ENCODE measurements at places on chromosomes 12 and 14.

- DNase-seq: no peak
Measured at GRCh38 chr12:104055686-104056388, 5.8 kb upstream of the GLT8D2 start.

DNA sequence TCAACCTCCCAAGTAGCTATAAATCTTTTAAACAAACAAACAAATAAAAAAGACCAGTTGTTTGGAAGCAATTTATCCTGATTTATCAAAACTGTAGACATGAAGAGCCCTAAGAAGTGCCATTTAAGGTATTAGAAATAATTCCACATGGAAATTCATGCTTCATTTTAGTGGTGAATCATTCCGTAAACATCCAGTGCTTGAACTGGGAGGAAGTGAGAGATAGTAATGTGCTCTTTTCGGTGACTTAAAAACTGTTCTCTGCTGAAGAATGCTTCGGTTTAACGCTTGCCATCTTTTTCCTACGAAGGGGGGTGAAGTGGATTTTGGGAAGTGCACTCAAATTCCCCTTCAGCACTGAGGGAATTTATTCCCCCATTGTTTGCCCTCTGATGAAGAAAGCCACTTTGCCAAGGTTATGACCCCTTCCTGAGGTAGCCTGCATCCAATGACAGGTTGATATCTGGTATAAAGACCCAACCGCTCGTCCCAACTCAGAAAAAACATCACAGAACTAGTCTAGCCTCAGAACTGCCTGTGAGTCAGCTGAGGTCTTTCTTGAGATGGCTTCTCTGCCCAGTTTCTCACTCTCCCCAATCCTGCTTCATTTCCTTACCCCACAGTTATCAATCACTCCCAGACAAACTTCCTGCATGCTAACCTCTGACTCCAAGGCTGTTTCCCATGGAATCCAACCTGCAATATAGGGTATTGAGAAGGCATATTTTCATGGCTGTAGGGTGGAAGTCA, 244.1 kb downstream of the AEBP2 start:
- DNase-seq: peak; percentile 60

GRCh38 chr12:19801941-19802340, 362.6 kb downstream of the AEBP2 start:
- no peak for DNase-seq

GRCh38 chr12:87931812-87932211, 97.4 kb downstream of the C12orf50 start:
- peak; percentile 11 for DNase-seq

GRCh38 chr14:83289390-83289789, 1755.7 kb upstream of the SEL1L start:
- DNase-seq: no peak

GRCh38 chr14:42671636-42672035, 1065.0 kb downstream of the LRFN5 start:
- DNase-seq: peak; percentile 65

DNA sequence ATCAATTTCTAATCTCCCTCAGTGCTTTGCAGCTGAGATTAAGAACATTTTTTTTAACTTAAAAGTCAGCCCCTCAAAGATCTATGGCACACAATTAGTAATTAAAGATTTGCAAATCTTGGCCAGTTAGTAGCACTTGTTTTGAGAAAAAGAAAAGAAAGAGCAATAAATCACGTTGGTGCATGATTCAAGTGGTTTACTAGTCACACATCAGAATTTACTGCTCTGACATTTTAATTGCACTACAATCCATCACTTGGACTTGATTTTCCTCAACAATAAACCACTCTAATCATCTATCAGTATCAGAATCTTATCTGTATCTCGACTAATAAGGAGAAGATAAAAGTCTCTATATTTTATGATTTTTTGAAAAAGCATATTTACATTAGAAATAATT, 154.3 kb downstream of the HELB start:
- DNase-seq: no peak

DNA sequence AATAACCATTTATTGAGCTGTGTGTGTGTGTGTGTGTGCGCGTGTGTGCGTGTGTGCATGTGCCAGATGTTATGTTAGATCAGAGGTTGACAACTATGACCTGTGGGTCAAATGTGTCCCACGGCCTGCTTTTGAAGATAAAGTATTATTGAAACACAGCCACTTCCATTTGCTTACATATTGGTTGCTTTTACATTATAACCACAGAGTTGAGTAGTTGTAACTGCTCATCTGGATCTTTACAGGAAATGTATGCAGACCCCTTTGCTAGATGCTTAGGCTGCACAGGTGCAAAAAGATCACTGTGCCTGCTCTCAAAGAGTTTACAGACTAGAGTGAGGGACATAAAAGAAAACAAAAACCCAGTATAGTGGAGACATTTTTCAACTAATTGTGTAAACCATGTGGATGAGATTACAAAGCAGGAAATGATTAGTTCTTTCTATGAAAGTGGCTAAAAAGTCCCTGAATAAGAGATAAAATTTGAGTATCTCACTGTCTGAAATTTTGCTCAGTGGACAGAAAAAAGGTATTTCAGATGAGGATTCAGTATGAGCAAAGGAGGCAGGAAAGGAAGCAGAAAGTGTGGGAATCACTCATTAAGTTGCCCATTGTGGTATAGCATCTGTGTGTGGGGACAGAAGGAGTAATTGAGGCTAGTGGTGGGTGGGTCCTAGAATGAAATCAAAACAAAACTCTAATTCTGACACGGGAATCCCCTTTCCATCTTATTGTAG, 188.4 kb downstream of the PAH start:
- no peak for DNase-seq

GRCh38 chr14:36271939-36272907, 48.2 kb downstream of the MBIP start:
- DNase-seq: no peak

- no peak for DNase-seq
Measured at GRCh38 chr12:2064071-2064507, 11.3 kb downstream of the CACNA1C start.

DNA sequence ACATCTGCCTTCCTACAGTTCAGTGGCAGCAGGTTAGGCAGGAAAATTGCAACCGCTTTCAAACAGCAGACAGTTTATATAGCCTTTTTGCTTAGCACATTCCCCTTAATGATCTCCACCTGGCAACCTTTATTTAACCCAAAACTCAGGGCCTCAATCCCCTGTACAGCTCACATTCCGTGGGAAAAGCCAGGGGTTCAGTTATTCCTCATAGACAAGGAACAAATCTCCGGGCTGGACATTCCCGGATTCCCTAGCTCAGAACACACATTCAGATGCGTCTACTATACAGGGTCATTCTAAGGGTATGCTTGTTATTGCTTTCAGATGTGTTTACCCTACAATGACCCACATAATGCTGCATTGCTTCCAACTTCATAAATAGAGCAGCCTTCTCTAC, 73.8 kb upstream of the DCN start:
- DNase-seq: no peak

- no peak for DNase-seq
Measured at GRCh38 chr12:1131811-1132224, 140.8 kb downstream of the ERC1 start.

DNA sequence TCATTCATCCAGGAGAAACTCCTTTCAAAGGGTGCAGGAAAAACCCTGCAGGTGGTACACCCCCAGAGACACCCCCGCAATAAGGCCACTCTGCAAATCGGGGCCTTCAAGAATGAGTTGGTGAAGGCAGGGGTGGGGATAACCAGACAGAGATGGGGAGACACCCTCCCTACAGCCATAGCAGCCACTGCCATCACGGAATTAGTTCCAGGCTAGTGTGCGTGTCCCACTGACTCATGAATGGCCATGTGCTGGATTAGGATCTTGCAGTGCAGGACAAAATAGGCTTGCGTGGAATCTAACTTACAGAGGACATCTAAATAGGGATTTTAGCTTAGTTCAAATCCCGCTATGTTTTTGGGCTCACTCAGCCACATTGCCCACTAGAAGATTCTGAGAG, 37.8 kb downstream of the SPRING1 start:
- DNase-seq: no peak

DNA sequence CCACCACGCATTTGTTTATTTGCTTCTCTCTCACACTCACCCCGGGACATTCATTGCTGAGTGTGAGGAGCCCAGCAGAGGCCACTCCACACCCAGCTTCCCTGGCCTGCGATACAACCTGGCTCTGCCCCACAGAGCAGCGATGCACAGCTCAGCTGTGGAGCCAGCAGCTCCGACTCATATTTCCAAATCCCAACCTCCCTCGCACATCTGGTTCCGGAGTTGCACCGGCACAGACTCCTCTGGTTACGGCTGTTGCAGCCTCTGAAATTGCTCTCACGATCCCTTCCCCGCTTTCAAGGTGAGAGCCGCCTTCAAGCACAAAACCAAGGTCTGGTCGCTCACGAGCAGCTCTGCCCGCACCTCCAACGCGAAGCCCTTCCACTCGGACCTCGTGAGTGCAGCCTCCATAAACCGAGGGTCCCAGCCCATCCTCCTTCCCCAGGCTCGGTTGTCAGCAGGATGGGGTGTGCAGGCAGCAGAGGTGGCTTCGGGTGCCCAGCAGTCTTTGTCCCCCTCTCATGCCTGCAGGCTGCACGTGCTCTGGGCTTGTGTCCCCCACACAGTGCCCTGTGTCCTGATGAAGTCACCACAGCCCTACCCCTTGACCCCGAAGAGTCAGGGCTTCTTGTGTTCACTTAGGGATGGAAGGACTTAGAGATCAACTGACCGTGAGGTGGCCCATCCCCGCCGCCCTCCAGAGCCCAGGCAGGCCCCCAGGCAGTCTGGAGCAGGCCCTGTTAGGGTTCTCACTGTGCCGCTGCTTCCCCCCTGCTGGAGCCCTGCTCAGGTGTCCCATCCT, 184.3 kb downstream of the ADGRD1 start:
- peak; percentile 65 for DNase-seq

GRCh38 chr14:94897561-94897960, 127.6 kb upstream of the GSC start:
- no peak for DNase-seq

DNA sequence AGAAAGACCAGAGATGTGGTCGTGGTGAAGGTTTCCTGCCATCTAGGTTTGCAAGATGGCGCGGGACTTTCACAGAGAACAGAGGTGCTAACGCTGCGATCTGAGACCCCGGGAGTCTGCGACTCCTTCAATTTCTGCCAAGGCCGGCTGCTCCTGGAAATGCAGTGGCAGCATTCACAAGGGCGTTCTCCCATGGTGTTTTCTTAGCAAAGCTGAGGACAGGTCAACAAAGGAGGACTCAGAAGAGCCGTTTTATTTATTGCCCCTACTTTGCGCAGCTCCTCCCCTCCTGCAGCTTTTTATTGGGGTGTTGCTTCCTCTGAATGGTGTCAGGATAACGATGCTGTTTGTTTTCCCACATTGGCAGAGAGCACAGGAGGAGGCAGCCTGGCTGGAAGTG, 86.3 kb downstream of the TMEM132C start:
- no peak for DNase-seq

GRCh38 chr12:94638521-94638920, 11.8 kb downstream of the TMCC3 start:
- DNase-seq: no peak

DNA sequence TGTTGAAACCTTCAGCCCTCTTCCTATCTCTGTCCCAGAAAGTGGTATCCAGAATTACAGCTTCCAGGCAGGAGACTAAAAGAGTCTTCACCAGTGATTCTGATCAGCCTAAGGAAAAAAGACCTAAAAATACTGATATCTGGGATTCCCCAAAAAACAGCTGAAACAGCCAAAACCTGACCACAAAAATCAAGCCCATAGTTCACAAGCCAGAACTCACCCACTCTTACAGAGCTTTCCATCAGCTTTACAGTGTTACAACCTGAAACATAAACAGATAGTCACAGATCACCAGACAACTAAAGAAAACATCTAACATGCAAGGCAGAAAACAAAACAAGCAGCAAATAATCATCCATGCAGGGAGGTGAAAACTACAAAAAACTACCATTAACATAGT, 26.0 kb upstream of the TSPAN8 start:
- DNase-seq: no peak

GRCh38 chr12:91921555-91921954, 224.1 kb downstream of the BTG1 start:
- no peak for DNase-seq

GRCh38 chr14:31465111-31465510, 7.8 kb upstream of the DTD2 start:
- DNase-seq: no peak

Measured in PC-3 (cell line).